WERI-Rb-1 (cell line): ENCODE measurements at places on chromosomes 3 and 15.

GRCh38 chr3:70861234-70861633 lies 548.8 kb upstream of the MDFIC2 start:
- no peak for DNase-seq

- no peak for DNase-seq
Observed at GRCh38 chr3:46733026-46733800, 15.5 kb upstream of the PRSS50 start.

DNA sequence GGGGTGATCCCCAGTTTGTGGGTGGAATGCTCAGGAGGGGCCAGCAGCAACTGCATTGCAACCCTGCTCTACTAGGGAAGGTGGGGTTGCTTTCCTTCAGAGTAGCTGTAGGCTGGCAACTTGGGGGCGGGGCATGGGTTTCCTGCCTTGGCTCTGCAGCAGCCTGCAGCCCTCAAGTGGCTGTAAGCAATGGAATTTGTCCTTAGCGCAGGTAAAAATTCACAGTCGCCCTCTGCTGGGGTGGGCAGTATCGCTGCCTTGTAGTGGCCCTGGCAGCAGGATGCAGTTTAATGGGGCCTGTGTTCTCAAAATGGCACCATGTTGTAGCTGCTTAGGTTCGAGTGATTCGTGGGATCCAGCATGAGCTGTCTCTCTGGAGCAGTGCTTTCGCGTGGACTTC lies 29.8 kb downstream of the STT3B start:
- DNase-seq: no peak

- no peak for DNase-seq
Observed at GRCh38 chr3:42339321-42339720, 71.1 kb downstream of the LYZL4 start.

DNA sequence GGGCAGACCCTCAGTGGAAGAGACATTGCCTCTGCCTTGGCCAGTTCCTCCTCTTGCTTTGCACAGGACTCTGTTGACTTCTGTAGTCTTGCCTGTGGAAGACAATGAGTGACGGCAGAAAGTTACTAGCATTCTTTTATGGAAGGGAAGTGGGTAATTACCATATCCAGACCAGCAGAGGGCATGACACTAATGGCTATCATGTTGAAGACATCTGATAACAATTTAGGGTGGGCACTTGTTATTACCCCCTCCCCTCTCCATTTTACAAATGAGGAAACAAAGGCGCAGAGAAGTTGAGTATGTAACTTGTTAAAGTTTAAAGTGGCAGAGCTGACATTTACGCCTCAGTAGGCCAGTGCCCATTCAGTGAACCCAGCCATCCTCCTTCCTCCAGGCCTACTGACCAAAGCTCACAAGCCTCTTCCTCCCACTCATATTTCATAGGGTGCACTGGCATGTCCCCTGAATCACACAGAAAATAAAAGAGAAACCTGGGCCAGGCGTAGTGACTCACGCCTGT lies 48.2 kb upstream of the FMN1 start:
- DNase-seq: no peak
